ENCODE measurements at places on chromosomes 5 and 9. TPM values are rescaled to one million over a fixed set of nuclear protein-coding genes. Genes with fewer than 3 reads are reported as not detected.

- DNase-seq, result peak; percentile 11
Observed at GRCh38 chr5:35089334-35090314, 41.9 kb upstream of the AGXT2 start.

GRCh38 chr9:68416936-68417564 lies 60.6 kb downstream of the PGM5 start:
- DNase-seq, result no peak

DNA sequence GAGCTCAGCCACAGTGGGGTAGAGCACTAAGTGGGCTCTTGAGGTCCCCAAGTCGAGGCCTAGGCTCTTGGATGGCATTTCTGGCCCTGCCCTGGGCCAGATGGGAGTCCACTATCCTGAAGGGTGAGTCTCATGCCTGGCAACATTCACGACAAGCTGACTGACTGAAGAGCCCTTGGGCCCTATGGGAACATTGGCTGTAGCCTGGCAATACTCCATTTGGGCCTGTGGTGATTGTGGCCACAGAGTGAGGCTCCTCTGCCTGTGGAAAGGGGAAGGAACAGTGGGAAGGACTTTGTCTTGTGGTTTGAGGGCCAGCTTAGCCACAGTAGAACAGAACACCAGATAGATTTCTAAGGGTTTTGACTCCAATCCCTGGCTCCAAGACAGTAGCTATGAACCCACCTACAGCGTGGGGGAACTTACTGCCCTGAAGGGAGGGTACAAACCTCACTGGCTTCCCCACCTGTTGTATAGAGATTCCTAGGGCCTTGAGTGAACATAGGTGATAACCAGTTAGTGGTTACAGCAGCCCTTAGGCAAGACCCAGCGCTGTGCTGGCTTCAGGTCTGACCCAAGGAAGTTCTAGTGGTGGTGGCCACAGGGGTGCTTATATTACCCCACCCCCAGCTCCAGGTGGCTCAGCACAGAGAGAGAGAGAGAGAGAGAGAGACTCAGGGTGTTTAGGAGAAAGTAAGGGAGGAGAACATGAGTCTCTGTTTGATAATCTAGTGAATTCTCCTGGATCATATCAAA lies 72.4 kb downstream of the KIAA0825 start:
- no peak for DNase-seq

GRCh38 chr9:20405078-20405477 lies 217.2 kb downstream of the MLLT3 start:
- DNase-seq, result no peak

DNA sequence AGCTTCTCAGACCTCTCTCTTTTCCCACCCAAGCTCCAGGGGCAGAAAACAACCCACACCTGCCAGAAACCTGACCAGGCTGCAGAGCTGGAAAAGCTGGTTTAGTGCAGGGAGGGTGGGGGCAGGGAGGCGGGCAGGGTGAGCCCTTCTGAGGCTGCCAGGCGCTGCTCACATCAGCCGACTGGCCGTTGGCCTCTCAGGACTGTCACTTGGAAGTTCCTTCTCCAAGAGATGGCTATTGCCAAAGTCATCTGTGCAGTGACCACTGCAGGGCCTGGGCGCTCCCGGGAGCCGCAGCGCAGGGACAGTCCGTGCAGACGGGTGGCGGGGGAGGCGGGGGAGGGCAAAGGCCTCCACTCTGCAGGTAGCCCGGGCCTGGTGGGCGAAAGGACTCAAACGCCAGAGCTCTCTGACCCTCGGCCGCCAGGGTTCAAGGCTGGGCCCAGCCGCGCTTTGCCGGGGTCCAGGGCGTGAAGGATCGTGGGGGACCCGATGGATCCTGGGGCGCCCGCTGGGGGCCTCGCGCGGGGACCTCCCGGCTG lies 205.0 kb upstream of the IER5L start:
- DNase-seq, result no peak

GRCh38 chr5:39273314-39273954 lies 54.1 kb upstream of the FYB1 start:
- DNase-seq, result no peak

DNA sequence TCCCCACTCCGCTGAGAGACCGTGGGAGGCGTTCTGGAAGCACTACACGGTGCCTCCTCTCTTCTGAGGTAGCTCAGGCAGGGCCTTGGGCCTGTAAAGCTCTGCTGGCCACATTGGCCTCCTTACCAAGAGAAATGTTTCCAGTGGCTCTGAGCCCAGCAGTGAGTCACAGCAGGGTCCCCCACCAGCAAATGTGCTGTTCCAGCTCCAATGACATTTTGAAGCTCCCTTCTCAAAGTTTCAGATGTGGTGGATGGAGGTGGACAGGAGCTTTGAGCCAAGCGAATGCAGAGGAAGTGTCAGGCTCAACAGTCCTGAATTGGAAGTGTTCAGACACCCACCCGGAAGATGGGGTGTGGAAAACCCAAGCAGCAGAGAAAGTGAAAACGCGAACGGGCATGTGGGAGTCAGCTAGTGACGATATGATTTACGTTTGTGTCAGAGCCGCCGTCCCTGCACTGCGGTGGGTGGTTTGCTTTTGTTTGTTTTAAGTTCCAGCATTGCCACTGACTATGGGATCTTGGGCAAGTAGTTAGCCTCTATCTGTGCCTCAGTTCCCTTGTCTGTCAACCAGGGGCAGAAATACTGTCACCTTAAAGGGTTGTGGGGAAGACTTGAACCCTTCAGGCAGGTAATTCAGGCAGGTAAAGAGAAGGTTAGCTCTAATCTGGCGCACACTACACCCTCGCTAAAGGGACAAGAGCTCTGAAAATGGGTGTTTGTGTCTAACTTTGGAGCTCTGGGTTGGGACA lies 38.2 kb downstream of the C5orf15 start:
- peak; percentile 64 for DNase-seq

- no peak for DNase-seq
Observed at GRCh38 chr5:24712947-24713346, 68.2 kb upstream of the CDH10 start.

- no peak for DNase-seq
Observed at GRCh38 chr5:80240368-80240986, 15.4 kb downstream of the SERINC5 start.

GRCh38 chr5:77333451-77334123 lies 123.1 kb downstream of the PDE8B start:
- no peak for DNase-seq

DNA sequence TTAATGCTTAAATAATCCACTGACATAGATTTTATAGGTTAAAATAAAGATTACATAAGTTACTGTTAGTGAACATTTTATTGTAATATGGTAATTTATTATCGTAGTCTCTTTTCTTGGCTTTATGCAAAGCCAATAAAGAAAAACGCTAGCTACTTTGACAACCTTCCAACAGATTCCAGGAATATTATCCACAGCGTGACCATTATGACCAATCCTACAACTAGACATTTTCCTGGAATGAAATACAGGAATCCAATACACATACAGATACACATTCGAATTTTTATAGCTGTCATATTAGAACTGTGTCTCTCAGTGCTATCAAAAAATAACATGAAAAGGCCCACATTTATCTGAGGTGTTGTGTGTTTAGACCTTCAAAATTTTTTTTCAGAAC lies 13.1 kb downstream of the RPS23 start:
- no peak for DNase-seq

DNA sequence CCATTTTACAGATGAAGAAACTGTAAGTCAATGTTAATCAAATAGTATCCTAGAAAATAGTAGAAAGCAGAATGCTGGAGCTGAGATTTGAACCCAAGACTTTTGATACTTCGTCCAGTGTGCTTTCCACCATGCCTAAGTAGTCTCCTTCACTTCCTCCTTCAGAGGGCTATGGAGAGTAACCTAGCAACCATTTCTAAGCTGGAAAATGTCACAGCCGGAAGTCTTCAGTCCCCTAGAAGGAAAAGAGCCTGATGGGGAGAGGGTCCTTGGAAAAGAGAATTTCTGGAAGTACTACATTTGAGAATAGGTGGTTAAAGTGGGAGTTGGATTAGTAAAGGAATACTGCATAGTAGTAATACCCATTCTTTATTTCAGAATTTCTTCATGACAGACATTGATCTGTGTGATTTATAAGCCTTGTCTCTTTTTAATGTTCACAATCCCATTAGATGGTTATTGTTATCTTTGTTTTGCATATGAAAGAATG lies 32.7 kb downstream of the PCDHAC2 start:
- no peak for DNase-seq

DNA sequence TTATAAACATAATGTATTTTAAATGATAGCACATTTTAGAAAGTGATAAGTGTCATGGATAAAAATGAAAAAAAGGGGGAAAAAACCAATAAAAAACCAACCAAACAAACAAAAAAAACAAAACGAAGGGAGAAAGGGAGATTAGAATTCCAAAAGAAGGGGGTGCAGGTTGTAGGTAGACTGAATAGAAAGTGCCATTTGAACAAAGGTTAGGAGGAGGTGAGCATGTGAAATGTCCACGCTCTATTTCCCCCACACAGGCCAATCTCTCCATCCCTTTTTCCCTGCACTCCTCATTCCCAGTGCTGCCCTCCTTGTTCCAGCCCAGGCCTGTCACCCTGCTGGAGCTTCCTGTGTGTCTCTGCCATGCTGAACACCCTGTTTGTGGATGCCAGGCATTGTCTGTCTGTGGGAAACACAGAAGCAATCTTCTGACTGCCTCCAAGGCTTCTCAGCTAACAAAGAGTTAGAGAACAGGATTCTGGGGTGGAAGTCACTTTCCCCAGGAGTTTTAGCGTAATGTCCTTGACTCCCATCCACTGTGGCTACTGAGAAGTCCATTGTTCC lies 138.8 kb downstream of the ADAMTS16 start:
- no peak for DNase-seq

- no peak for DNase-seq
Observed at GRCh38 chr5:150108711-150109514, 22.6 kb upstream of the CSF1R start.

DNA sequence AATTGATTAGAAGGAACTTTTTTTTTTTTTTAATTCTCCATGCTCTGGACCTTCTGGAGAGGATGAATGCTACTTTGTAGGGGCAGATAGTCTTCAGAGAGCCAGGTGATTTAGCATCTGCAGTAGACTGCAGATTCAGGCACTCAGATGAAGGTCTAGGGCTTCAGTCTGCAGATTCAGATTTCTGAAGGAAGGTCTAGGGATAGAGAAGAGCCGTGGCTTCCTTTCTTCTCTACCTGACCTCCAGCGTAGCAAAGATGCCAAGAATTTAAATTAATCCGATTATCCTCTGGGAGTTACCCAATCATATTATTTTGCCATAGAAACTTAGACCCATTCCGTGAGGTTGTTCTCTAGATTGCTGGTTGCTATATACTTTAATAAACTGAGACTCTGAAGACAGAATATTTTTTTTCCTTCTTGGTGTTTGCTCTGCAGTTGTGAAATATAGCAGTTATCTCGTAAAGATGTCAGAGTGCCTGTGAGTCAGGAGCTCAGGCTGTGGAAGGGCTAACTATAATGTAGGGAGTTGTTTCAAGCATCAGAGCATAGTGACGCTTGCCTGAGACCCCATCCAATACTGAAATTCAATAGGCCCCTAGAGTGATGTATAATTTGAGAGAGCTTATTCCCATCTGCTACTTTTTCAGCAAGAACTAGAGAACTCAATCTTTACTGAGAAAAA lies 132.7 kb upstream of the SLC12A2 start:
- no peak for DNase-seq

GRCh38 chr9:19387317-19387716 lies 7.3 kb upstream of the RPS6 start:
- no peak for DNase-seq

DNA sequence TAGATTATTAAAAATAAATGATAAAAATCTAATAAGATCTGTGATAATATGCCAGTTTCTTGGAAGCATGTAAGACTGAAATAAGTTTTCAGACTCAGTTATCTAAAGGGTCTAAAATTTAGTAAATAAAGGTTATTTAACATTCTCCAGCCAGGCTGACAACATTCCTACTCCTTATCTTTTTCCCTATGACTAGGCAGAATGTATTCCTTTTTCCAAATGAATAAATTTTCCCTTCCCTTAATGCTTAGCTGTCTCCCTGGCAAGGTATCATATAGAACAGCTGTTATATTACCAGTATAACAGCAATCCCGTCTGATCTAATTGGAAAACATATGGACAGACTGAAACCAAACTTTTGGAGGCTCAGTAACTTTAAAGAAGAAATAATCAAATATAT lies 13.0 kb downstream of the MEGF9 start:
- DNase-seq, result no peak

DNA sequence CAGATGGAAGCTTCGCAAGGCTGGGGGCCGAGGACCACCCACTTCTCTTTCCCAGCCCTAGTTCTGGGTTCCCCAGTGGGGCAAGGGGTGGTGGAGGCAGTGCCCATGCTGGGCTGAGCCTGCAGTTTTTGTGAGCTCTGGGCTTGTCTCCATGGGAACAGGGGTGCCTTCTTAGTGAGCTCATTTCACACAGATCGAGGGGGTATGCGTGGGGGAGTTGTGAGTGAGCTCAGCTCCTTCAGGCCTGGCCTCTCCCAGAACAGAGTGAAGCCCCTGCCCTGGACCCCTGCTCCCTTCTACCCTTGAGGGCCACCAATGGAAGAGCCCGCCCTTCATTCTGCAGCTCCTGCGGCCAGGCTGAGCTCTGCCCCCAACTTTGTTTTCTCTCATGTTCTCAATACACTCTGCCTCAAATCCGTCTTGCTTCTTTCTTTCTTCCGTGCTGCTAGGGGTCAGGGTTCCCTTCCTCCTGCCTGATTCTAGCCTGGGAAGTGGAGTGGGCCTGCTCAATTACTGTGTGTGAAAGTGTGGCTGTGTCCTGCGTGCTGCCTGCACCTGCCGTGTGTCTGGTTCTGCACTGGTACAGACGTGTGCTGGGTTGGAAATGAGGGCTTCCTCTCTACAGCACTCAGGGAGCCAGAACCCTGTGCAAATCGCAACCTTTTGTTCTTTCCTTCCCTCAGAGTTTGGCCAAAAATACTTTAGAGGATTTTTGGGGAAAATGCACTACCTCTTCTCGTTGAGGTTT lies 9.0 kb upstream of the MYOZ3 start:
- DNase-seq, result no peak

- DNase-seq, result peak; percentile 6
Observed at GRCh38 chr5:625516-625915, 13.4 kb downstream of the CEP72 start.

DNA sequence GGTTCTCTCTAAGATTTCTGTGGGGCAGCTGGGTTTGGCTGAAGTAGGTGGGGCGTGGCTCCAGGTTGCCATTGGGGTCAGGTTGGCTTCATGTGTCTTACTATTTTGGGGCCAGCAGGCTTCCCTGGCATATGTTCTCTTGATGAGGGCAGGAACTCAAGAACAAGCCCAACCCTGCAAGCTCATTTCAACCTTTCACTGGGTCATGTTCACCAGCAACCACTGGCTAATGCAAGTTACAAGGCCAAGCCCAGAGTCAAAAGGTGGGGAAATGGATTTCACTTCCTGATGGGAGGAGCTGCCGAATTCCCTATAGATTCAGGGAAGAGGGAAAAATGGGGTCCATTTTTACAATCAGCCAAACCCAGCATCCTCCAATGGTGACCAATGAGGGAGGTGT lies 34.0 kb upstream of the HAND1 start:
- no peak for DNase-seq

GRCh38 chr5:135706893-135707292 lies 127.6 kb upstream of the SLC25A48 start:
- no peak for DNase-seq

GRCh38 chr5:105702323-105702722 lies 1968.4 kb downstream of the EFNA5 start:
- DNase-seq, result no peak

- no peak for DNase-seq
Observed at GRCh38 chr9:7234144-7234543, 476.4 kb downstream of the KDM4C start.

PCDHA4 gene
- total RNA-seq, result not detected

SNCB gene
- not detected for total RNA-seq

FOXD4L5 gene
- total RNA-seq, result not detected

OR13F1 gene
- not detected for total RNA-seq

SOX30 gene
- total RNA-seq, result 0.11 TPM

PPP3R2 gene
- not detected for total RNA-seq

LTC4S gene
- total RNA-seq, result 1.0 TPM
